ENCODE measurements at places on chromosomes 3 and 15.
A peak's percentile ranks its signal among the peaks of the same experiment; 100 is the strongest.

DNA sequence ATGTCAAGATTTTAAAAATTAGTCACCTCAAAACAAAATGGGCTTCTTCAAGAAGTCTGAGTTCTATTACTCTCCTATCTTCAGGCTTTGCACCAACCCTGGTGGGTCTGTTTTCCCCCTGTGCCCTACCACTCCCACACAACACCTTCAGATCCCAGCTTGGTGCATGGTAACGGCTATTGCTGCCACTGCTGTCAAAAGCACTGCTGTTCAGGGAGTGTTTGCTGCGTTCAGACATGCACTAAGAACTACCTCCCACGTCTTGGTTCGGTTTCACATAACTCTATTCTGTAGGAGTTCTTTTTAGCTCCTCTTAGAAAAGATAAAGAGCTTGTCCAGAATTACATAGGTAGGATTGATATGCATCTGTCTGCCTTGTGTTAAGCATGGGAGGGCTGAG lies 799.2 kb downstream of the NR2F2 start:
- no peak for DNase-seq

- DNase-seq = no peak
These were observed 174.2 kb upstream of the ATP10A start for GRCh38 chr15:26037369-26037768.

- DNase-seq = no peak
These were observed 52.7 kb upstream of the CMC1 start for GRCh38 chr3:28188686-28189085.

- DNase-seq = no peak
These were observed 22.6 kb upstream of the IP6K2 start for GRCh38 chr3:48739617-48739954.

- no peak for DNase-seq
These were observed 178.8 kb downstream of the MEIS2 start for GRCh38 chr15:36921484-36922091.

DNA sequence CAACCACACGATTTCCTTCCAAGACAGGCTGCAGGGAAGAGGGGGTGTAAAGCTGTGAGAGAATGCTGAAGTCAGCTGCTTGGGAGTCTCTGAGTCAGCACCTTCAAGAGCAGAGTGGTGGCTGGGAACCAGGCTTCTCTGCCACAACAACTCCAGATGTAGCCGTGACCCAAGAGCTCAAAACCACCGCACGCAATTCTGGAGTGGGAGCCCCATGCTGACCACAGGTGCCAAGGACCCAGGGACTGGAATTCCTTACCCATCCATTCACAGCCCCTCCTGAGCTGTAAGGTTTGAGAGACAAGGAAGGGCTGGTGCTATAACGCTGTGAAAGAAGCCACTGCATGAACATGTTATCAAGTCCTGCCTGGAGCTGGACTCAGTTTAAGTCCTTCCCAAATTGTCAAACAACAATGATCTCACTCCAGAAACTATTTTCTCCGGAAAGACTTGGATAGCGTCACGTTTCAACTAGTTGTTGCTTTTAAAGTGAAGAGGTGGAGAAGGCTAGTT lies 61.4 kb downstream of the UMPS start:
- DNase-seq = peak; percentile 95

DNA sequence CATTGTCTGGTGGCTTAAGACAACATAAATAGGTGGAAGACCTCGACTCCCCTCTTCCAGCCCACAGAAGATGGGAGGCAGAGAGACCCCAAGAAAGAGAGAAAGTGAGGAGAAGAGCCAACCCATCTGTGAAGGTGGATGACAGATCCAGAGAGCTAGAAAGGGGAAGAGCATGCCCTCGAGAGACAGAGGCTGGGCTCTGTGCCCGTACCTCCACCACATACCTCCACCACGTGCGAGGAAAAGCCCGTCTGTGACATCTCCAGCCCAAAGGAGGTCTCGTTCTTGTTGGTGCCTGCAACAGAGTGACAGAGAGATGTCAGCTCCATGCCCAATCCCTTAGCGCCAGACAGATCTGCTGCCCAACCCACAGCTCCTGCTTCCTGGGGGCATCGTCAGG lies 71.1 kb downstream of the FEM1B start:
- DNase-seq = no peak

DNA sequence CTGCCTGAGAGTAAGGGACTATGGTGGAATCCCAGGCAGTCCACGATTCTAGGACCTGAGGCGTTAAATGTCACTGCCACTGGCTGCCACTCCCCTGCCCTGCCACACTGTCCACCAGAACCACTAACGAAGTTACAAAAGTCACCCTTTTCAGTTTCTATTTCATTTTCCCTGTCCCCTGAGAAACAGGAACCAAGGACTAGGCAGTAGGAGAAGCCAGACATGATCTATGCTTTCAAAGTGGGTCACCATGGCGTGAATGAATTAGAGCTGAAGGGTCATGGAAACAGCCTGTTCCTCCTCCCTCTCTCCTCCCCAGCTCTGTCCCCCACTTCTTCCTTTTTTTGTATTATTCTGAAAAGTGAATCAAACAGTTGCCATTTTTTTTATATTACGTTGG lies 9.1 kb upstream of the ADPRH start:
- DNase-seq = no peak

GRCh38 chr3:159870723-159871122 lies 117.9 kb upstream of the IL12A start:
- DNase-seq = no peak

- DNase-seq = no peak
These were observed 6.9 kb upstream of the CACNA2D2 start for GRCh38 chr3:50510325-50510724.

DNA sequence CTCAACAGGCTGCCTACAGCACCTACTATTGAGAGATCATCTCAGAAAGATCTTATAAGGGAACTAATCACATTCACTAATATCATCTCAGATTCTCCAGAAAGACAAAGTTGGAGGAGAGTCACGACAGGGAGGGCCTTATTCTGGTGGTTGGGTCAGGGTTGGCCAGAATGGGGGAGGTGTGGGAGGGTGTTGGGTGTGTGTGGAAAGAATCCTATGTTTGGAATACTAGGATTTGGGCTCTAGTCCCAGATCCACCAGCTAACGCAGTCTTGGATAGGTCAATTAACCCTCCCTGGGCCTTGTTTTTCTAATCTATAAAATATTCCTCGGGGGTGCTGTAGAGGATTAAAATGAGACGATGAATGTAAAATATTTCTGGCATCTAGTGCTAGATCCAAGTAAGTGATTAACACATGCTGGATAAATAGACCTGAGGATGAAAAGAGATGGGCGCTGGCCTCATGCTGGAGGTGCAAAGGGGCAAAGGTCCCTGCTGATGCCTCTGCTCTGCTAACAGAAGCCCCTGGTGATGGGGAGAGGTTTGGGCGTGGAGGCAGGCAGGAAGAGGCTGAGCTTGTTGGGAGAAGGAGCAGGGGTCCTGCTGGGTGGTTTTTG lies 67.6 kb upstream of the ETV5 start:
- no peak for DNase-seq

GRCh38 chr3:4827767-4828166 lies 151.5 kb upstream of the BHLHE40 start:
- DNase-seq = no peak

GRCh38 chr3:4493941-4494894 lies 1.1 kb downstream of the ITPR1 start:
- no peak for DNase-seq

GRCh38 chr3:45480218-45480617 lies 91.8 kb downstream of the LARS2 start:
- DNase-seq = no peak

Measured in AG04449 (cell line).